ENCODE measurements at places on chromosomes 3 and 15.

DNA sequence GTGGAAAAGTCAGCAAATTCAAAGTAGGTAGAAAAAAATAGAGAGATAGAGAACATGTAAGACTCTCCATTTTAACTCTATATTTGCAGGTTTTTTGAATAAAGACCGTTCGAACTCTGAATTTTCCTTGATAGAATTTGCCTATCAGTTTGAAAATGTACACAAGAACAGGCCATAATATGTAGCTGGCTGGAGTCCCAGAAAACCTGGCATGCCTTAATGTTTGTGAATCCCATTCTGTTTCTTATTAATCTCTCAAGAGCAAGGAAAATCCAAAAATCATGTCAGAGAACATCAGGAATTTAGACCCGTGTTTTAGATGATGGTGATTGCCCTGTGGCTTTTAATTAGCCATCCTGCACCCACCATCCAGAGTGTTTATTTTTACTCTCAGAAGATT is 7.2 kb upstream of the CFAP161 start:
- DNase-seq, result no peak

GRCh38 chr3:169581633-169582032 is 81.9 kb downstream of the MECOM start:
- no peak for DNase-seq

DNA sequence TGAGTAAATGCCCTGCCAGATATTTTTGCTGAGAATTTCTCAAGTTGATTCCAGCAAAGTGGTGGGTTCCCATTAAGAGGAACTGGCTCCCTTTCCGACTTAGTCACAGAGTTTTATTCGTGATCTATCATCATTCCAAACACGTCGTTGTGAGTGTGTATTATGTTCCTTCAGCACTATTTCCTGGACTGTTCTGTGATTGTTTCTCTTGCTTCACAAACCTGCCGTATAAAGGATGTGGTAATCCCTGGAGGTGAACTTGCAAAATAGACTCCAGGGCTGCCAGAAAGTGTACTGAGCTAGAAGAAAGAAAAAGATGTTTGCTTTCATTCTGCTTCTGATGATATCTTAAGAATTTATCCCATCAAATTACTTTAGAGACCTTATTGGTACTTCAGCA is 14.5 kb upstream of the CAPN3 start:
- no peak for DNase-seq

DNA sequence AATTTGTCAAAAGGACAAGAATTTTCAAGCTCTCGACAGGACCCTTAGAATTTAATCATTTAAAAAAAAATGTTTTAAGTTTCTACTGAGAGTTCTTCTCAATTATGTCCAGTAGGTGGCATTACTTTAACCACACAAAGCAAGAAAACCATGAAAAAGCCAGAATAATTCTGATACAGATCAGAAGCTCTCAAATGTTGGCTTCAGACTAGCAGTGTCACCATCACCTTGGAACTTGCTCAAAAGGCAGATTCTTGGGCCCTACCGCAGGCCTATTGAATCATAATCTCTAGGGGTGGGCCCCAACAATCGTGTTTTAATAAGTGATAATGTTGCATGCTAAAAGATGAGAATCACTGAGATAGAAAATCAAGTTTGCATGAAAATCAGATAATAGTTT is 99.5 kb upstream of the KCNMB2 start:
- no peak for DNase-seq

DNA sequence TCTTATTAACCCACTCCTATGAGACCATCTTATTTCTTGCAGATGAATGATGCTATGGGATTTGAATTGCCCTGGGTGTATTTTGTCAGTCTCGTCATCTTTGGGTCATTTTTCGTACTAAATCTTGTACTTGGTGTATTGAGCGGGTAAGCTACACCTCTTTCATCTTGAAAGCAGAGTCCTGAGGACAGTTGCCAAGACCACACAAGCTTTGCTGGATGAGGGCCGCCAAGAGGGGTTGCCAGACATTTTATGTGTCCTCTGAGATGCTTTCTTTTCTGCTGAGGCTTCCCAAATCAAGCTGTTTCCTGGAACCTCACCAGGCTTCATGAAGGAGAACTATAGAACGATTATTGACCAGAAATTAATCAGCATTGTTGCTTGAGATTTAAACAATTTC is 173.2 kb downstream of the CHDH start:
- DNase-seq, result no peak

GRCh38 chr15:58309963-58310928 is 121.5 kb upstream of the LIPC start:
- DNase-seq, result no peak

- no peak for DNase-seq
Measured at GRCh38 chr3:110246796-110247376, 824.7 kb upstream of the NECTIN3 start.

- no peak for DNase-seq
Measured at GRCh38 chr3:116474801-116475200, 29.5 kb upstream of the LSAMP start.

DNA sequence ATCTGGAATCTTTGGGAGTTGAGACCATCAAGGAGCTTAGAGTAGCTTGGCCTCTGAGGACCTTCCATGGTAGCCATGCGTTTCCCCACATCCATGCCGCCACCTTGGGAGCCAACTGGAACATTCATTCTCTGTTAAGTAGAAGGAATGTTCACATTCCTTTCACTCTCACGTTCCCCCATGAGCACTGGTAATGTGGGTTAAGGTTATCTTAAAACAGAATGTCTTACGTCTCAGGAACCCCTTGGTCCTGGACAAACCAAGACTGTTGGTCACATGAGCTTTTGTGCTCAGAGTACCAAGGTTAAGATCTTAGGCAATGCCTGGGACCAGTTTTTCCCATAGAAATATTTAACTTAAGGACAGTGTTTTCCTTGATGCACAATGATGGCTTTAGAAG is 211.7 kb upstream of the UBE2E1 start:
- DNase-seq, result no peak

DNA sequence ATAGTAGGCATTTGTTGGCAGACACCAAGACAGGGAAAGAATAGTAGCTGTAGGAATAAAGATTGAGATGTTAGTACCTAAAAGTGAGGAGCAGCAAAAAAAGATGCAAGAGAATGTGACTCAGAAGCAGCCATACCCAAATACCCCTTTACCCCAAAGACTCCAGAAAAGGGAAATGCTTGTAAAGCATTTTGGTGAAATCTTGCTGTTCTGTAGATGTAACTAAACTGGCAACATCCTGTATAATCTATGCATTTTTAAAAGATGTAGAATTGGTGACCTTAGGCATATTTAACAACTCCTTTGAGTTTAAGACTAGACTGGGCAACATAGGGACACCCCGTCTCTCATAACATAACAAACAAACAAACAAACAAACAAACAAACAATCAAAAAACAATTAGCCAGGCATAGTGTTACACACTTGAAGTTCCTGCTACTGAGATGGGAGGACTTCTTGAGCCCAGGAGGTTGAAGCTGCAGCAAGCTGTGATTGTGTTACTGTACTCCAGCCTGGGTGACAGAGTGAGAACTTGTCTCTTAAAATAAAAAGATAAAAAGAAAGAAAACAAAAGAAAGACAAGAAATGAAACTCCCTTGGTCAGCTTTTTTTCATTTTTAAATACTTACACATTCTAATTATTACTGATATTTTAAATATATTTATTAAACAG is 361.5 kb upstream of the KCNH8 start:
- DNase-seq, result no peak
